ENCODE measurements at places on chromosomes 1 and 21.

DNA sequence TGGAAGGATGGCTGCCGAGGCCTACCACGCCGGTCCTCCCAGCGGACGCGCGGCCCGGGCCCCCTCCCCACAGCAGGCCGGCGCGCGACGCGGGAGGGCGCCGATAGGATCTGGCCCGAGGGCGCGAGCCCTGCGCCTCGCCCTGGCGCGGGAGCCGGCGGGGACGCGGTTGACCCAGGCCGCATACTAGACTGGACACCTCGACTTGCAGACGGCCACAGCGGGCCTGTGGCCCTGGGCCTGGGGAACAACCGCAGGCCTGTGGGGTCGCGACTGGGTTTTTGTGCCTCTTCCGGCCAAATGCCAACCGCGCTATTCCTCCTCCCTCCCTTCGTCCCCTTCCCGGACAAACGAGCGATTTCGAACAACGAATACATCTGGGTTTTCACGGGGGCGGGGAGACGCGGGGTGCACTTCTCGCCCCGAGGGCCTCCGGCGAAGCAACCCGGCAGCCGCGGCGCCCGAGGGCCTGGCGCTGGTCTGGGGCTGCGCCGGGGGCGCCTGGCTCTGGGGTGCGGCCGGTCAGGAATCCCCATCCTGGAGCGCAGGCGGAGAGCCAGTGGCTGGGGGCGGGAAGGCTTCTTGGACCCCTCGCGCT is 2.4 kb downstream of the NHLH2 start:
- DNase-seq, result peak; percentile 7

DNA sequence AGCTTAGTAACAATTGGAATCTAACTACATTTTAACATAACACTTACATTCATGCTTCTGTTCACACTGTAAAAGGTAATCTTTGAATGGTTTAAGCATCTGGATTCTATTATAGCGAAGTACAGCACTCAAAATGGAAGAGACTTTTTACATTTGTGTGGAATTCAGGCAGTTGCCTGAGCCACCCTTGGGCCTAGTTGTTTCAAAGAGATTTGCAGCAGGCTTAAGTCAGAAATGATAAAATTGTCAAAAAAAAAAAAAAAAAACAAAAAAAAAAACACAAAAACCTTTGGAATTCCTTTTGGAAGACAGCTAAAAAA is 199.9 kb downstream of the LYPLAL1 start:
- DNase-seq, result no peak

DNA sequence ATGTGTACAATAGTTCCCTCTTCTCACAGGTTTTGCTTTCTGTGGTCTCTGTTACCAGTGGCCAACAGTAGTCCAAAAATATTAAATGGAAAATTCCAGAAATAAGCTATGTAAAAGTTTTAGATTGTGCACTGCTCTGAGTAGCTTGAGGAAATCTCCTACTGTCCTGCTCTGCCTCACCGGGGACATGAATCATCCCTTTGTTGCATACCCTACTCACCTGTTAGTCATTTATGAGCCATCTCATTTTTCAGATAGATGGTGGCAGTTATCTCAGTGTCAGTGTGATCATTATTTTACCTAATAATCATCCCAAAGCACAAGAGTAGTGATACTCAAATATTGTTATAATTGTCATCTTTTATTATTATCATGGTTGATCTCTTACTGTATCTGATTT is 688.1 kb downstream of the PLA2G4A start:
- DNase-seq, result no peak

GRCh38 chr1:242008826-242009495 is 10.1 kb upstream of the MAP1LC3C start:
- DNase-seq, result no peak

GRCh38 chr21:41720250-41720649 is 46.6 kb downstream of the RIPK4 start:
- DNase-seq, result no peak

DNA sequence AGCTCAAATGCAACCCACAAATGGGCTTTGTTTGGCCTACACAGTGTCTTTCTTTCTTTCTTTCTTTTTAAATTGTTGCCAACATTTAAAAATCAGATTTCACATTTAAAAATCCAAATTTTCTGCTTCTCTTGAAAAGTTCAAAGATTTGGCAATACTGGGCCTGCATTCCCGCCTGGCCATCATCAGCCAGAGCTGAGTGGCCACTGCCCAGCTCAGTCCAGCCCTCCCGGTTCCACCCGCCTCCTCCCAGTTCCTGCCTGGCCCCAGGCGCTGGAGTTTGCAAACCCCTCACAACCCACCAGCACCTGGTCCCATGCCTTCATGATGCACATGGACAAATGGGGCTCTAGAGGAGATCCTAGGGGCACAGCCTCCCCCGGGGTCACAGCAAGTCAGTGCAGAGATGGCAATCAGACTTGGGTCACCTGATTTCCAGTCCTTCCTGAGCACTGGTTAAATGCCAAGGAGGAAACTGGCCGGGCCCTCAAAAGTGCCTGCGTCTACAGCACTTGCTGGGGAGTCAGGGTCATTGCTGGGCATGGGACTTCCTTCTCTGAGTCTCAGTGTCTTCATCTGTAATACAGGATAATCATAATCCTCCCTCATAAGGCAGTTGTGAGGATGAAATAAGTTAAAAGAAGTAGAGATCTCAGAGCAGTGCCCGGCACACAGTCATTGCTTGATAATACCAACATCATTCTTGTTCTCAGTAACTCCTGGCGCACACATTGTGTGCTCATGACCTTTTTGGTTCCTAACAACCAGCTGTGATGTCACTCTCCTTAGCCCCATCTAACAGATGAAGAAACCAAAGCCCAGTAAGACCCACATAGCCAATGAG is 41.0 kb upstream of the LAPTM5 start:
- no peak for DNase-seq

- no peak for DNase-seq
Observed at GRCh38 chr1:997713-997992, 2.2 kb downstream of the HES4 start.

DNA sequence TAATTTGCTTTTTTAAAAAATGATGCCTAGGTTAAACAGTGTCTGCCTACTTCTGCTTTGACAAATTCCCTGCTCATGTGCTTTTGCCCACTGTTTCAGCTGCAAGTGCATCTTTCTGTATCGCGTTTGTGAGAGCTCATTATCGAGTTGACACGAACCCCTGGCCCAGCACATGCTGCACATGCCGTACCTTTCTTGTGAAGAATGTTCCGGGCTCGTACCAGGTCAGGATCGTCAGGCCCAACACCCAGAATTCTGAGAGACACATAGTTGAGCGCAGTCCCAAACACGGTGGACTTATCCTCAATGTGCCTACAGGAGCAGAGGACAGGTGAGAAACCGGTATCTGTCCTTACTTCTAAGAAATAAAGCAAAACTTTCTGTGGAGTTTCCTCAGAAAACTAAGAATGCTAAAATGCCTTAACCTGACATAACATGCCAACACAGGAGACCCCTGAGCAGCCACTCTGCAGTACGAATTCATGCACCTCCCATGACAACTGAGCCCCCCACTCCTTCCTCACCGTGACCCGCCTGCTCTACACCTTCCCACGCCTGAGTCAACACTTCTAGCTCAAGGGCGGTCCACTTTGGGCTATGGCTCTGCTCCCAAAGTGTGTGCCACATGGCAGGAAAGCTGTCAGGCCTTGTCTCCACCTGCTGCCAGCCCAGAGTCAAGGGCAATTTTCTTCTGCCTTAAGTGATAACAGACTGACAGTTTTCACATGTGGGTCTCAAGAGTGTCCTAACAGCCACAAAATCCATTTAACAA is 6.7 kb downstream of the LSS start:
- DNase-seq, result no peak

Data from stimulated activated naive CD8-positive, alpha-beta T cell treated with anti-CD3 and anti-CD28 coated beads, Interleukin-15, Interleukin-2, amounts not matched to agents 100 U/mL and 50 U/mL, for 24 hours (primary cell).